ENCODE measurements at places on chromosomes 1 and 21.

GRCh38 chr21:33125680-33126375 lies 55.9 kb downstream of the OLIG1 start:
- no peak for DNase-seq

DNA sequence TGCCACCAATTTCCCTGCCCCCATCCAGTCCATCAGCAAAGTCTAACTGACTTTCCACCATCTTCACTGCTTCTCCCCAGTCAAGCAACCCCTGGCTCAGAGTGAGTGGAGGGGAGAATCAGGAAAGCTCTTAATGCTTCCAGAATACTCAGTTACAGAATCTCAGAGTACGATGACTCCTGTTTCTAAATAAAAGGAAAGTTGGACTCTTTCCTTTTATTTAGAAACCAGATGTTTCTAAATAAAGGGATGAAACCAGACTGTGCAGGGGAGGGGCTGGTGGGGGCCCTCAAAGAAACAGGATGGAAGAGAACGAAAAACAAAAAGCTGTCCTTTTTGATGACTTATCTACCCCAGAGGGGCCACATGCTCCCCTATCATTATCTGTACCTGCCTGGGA lies 85.2 kb upstream of the PPM1J start:
- no peak for DNase-seq

DNA sequence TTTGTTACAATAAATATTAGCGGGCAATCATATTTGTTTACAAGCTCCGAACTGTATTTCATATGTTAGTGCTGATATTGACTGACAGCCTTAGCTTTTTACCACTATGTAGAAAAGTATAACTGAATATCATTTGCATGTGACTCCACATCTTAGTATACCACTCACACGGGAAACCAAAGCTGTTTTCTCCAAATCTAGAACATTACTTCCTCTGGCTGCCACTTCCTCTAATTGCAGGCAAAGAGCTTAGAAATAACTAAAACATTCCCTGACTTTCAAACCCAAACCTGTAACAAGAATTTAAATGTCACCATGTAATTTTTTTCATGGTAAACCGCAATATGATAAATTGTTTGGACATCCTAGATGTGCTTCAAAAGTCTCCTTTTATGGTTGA lies 174.7 kb downstream of the LBR start:
- peak; percentile 36 for DNase-seq

- peak; percentile 41 for DNase-seq
These were observed 18.2 kb downstream of the MRPS6 start for GRCh38 chr21:34091607-34092006.

DNA sequence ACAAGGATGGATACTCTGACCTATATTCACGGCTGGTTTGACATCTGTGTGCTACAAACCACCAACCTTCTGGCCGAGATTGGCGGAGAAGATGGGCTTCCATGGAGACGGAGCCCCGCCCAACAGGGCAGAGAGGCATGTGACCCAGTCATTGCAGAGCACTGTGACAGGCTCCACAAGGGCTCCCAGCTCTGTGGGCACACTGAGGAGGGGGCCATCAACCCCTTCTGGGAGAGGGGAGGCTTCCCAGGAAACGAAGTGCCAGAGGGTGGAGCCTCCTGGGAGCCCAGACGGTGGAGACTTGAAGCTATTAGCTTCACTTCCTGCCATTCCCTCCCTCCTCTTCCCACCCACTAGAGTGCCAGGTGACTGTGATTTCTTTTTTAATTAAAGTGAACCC lies 71.6 kb upstream of the IFFO2 start:
- DNase-seq: peak; percentile 34

DNA sequence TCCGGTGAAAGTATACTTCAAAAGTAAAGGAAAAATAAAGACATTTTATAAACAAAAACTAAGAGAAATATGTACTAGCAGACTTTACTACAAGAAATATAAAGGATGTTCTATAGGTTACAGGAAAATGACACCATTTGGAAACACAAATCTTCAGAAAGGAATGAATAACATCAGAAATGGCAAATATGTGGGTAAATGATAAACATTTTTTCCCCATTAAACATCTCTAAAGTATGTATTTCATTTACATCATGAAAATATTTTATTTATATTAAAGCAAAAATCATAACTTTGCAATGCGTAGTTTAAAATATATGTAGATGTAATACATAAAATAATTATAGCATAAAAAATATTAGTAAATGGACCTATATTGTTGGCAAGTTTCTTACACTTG lies 184.1 kb upstream of the ZNHIT6 start:
- DNase-seq: no peak

DNA sequence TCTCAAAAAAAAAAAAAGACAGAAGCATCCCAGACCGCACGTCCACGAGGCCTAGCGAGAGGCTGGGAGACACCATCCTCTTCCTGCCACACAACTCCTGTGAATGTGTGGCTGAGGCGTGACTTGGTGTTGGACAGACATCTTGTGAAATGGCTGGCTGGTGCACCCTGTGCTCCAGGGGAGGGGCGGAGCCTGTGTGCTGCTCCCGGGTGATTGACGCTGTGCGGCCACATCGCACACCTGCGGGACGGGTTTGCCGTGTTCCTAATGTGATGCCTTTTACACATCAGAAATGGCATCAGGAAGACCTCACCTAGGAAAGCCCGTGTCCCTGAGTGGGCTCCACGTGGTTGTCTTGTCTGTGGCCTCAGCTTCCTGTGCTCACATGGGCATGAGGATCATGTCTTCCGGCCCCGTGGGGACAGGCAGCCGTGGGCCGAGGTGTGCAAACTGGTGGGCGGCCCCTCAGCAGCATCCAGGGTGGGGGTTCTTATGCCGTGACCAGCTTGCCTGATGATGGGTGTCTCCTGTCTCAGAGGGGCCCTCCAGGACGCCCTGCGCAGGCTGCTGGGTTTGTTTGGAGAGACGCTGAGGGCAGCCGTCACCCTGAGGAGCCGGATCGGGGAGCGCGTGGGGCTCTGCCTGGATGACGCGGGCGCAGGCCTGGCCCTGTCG lies 64.4 kb downstream of the PCNT start:
- no peak for DNase-seq

- DNase-seq: no peak
These were observed 123.2 kb downstream of the SLC30A10 start for GRCh38 chr1:219805191-219805590.

DNA sequence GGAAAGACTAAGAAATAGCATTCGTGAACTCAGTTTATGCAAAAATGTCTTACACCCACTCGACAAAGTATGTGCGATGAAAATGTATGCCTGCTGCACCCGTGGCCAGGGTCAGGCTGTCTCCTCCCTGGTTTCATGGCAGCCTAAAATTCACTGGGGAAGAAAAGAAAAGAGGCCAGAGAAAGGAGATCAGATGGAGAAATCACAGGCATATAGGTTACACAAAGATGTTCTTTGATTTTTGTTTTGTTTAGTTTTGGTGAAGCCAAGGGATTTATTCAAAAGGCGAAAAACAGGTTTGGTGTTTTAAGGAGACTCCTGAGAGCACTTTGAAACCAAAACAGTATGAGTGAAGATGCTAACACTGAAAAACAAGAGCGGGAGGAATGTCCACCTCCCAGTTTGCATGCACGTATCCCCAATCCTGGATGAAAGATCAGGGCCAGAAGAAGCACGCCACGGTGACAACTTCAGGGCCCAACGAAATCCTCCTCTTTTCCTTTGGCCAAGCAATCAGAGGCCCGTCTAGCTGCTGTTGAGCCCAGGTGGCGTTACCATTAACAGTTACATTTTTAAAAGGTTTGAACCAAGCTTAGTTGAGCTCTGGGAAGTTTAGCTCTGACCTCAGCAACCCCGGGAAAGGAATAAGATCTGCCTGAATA lies 992 bp upstream of the SSX2IP start:
- peak; percentile 24 for DNase-seq

DNA sequence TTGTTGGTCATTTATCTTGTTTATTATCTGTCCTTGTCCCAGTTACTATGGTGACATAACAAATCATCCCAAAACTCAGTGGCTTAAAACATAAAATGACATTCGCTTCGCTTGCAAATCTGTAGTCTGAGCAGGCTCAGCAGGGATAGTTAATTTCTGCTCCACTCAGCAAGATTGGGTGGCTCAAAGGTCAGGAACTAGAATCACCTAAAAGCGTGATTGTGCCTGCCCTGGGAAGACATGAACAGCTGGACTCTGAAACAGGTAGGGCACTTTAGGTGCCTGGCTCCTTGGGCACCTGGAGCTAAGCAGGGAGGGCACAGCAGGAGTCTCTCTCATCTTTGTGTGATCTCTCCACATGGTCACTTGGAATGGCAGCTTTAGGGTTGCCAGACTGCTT lies 14.7 kb upstream of the TRAF3IP3 start:
- DNase-seq: no peak

DNA sequence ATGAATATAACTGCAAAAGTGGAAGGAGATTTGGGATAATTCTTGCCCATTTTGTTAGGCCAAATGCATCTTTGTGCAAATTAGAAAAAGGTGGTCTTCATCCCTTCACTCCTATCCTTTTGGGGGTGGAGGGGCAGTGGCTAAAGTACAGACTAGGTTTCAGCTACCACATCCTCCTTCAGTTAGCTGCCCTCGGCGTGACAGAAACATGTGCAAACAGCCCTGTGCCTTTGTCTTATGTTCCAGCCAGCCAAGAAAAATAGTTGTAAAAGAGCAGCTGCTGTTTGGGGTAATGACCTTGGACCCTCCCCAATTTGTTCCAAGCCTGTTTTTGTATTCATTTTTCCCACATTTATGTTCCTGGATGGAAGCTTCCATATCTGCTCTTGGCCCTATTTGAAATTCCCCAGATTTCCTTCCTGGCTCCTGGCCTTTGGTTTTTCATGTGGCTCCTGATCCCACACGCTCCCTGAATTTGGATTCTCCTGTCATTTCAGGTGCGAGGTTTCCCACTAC lies 8.3 kb upstream of the LGALS8 start:
- no peak for DNase-seq

GRCh38 chr21:40640266-40640789 lies 206.6 kb downstream of the DSCAM start:
- DNase-seq: no peak

- DNase-seq: no peak
These were observed 105.1 kb upstream of the USP25 start for GRCh38 chr21:15624646-15625045.

DNA sequence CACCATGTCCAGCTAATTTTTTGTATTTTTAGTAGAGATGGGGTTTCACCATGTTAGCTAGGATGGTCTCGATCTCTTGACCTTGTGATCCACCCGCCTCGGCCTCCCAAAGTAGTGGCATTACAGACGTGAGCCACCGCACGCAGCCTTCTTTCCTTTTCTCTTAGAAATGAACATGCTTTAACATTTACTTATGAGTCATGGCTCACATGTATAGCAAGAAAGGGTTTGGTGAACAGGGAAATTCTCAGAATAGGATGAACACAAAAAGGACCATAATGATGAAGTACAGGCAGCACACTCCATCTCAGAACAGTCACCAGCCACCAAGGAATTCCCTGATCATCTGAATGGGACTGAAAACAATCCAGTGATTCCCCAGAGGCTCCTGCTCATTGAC lies 9.4 kb upstream of the VAMP4 start:
- no peak for DNase-seq

GRCh38 chr1:10823000-10823401 lies 26.6 kb upstream of the CASZ1 start:
- no peak for DNase-seq

GRCh38 chr1:213070406-213070805 lies 19.4 kb downstream of the RPS6KC1 start:
- peak; percentile 85 for DNase-seq

DNA sequence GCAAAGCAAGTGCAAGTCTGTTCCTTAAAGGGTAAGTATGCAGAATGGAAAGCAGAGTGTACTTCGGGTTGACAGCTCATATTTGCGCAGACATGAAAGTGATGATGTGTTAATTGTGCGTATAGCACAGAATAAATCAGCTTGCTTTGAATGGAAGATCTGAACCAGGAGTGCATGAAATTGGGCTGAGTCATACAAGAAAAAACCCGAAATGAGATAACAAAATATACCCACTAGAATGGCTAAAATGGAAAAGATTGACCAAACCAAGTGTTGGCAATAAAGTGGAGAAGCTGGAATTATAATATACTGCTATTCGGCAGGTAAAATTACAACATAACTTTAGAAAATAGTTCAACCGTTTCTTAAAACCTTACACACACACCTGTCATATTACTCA lies 28.5 kb downstream of the CR1L start:
- no peak for DNase-seq

GRCh38 chr1:90359994-90360393 lies 357.1 kb downstream of the BARHL2 start:
- no peak for DNase-seq

- no peak for DNase-seq
These were observed 10.1 kb downstream of the AGMAT start for GRCh38 chr1:15574741-15575140.

DNA sequence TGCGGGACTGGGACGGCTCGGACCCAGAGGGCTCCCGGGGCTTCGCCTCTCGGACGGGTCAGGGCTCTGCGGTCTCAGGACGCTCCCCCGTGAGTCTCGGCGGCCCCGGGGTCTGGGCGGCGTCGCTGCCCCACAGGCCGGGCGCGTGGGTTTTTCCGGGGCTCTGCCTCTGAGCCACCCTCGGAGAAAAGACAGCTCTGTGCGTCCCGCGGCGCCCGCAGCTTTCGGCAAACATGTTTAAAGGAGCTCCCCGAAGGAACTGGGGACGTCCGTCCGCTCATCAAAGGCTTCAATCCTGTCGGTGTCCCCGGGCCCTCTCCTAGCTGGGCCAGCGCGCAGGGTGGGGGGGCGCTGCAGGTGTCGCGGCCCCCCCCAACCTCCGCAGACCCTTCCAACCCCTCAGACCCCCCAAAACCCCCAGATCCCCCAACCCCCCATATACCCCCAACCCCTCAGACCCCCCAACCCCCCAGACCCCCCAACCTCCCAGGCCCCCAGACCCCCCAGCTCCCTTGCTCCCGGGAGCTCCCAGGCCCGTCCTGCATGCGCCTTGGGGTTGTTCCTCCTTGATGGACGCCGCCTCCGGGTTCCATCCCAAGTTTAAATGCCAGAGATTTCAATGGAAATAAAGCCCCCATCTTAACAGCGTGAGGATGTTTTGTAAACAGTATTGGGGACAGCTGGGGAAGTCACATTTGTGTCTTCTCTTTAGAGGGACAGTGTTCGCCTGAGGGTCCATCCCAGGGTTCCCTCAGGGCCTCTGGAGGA lies 996 bp upstream of the C1orf159 start:
- peak; percentile 47 for DNase-seq

DNA sequence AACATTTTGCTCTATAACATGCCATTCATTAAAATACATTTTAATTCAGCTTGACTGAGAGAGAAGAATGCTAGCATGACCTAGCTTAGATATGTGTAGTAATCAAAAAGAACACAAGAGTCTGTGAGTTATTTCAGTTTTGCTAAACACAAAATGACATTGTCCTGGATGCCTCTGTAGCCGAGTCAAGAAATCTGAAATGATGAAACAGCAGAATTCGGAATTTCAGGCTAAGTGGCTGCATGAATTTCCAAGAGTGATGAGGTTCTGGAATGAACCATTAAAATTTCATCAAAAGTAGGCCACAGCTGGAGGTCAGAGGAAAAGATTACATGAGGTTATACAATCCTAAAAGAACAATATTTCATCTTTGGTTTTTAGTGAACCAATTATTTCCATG lies 79.1 kb upstream of the CXADR start:
- DNase-seq: no peak

Data from hematopoietic multipotent progenitor cell treated with erythropoietin and hydrocortisone succinate and interleukin-3 and kit ligand, for 4 days (in vitro differentiated cells).